HuH-7.5 (cell line): ENCODE measurements at places on chromosomes 6 and 20.

GRCh38 chr6:48186746-48187145 is 75.7 kb upstream of the PTCHD4 start:
- DNase-seq = no peak

- DNase-seq = no peak
These were observed 73.5 kb upstream of the DTNBP1 start for GRCh38 chr6:15736297-15736696.

GRCh38 chr6:99110029-99110428 is 162.3 kb upstream of the FBXL4 start:
- no peak for DNase-seq

- no peak for DNase-seq
These were observed 23.8 kb downstream of the PPARD start for GRCh38 chr6:35366204-35366596.

DNA sequence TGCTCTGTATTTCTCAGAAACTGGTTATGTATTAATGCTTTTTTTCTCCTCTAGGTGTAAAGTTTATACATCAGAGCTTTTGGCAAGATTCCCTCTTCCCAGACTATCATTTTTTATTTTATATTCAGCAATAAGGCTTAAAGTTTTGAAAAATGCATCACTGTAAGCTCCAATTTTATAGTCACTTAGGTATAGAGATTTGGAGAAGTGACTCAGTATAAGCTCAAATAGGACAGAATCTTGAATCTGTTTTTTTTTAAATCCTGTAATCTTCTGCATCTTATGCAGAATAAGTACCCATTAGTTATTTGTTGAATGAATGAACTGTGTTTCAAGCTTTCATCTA is 1.0 kb downstream of the NCOA7 start:
- DNase-seq = no peak

DNA sequence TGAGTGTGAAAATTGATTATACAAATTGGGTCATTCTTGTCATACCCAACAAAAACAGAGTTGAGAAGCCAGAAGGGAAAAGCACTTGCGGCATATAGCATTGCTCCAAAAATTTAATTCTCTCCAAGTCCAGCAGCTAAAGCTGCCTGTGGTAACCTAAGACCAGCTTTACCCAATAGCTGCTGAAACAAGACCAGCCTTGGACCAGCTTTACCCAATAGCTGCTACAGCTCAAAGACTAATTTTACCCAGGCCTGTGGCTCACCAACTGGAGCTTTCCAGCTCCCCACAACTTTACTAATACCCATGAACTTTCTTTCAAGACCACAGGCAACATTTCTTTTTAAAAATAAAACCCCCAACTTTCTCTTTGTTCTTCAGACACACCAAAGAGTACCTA is 32.8 kb upstream of the ZNF133 start:
- DNase-seq = no peak

DNA sequence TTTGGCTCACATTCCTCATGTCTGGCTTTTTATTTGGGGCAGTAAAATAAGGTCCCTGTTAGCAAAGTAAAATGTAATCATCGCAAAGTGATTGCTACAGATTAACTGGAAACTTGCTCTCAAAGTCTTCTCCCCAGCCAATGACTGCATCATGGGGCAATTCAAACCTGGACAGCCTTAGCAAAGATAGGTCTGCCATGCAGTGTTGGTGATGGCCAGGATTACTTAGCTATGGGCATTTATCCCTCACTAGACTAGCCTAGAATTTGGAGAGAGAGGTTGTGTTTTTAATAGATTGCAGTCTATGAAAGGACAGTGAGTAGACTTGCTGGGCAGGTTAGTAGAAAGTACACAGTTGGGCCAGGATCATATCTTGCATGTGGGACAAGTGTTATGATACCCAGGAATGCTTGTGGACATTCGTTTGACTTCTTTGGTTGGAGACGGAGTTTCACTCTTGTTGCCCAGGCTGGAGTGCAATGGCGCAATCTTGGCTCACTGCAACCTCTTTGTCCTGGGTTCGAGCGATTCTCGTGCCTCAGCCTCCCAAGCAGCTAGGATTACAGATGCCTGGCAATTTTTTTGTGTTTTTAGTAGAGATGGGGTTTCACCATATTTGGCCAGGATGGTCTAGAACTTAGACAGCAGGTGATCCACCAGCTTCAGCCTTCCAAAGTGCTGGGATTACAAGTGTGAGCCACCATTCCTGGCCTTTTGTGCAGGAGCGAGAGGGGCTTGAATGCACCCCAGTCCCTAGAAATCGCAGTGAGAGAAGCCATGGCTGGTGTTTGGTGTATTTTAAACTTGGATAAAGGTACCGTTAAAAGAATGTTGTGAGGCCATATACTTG is 3.4 kb downstream of the RPS12 start:
- no peak for DNase-seq

GRCh38 chr20:52649727-52650126 is 322.4 kb upstream of the TSHZ2 start:
- no peak for DNase-seq

GRCh38 chr20:32149566-32150170 is 40.2 kb downstream of the TM9SF4 start:
- DNase-seq = no peak

- no peak for DNase-seq
These were observed 29.0 kb downstream of the KCNG1 start for GRCh38 chr20:50993876-50994275.

- no peak for DNase-seq
These were observed 47.8 kb downstream of the GFOD1 start for GRCh38 chr6:13439644-13440043.

DNA sequence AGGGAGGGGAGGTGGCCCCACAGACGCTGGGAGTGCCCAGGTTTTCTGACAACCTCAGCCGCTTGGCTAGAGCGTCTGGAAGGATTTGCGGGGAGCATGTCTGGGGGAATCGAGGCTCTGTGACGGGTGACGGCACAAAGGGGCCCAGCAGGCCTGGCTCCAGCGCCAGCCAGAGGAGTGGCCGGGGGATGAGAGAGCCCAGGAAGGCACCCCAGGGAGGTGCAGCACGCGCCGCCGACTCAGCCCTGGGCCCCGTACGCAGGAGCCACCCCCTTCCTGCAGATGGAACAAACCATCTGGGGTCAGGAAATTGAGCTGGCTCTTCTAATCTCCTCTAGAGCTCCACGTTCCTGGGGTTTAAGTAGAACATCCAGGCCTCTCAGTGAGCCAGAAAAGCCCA is 5.9 kb upstream of the SLCO4A1 start:
- no peak for DNase-seq

- DNase-seq = no peak
These were observed 31.5 kb downstream of the SNX5 start for GRCh38 chr20:17936761-17937732.

GRCh38 chr20:17765017-17765416 is 65.3 kb downstream of the BANF2 start:
- DNase-seq = no peak

- peak; percentile 45 for DNase-seq
These were observed 151.2 kb downstream of the GRM4 start for GRCh38 chr6:33994472-33995308.

DNA sequence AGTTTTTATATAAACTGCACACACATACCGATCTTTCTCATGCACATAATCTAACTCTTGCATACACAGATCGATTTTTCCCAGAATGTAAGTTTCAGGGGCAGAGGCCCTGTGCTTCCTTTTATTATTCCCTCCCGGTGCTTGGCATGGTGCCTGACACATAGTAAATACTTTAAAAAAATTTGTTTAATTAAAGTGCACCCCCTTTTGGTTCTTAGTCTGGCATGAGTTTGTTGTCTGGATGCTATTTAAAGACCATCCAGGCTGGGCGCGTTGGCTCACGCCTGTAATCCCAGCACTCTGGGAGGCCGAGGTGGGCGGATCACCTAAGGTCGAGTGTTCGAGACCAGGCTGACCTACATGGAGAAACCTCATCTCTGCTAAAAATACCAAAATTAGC is 5.4 kb upstream of the DEK start:
- DNase-seq = no peak

- DNase-seq = no peak
These were observed 23.6 kb downstream of the FOXQ1 start for GRCh38 chr6:1335367-1336037.

- DNase-seq = no peak
These were observed 514 bp downstream of the ACOT13 start for GRCh38 chr6:24667378-24667803.
